ENCODE measurements at places on chromosomes 1 and 21.

DNA sequence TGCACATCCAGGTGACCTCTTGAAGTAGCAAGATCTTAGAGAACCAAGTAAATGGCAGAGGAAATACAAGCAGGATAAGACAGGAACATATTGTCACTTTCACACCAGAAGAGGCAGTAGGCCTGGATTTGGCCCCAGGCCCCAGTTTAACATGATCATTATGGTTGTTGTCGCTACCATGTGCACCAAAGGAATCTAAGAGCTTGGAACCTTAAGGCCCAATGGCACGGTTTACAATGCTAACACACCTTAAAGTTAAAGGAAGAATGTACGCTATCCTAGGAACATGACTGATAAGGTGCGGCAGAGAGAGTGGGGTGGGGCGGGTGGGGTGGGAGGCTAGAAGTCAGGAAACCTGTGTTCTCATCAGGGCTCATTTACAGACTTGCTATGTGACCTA is 147.5 kb downstream of the ROR1 start:
- DNase-seq = no peak

DNA sequence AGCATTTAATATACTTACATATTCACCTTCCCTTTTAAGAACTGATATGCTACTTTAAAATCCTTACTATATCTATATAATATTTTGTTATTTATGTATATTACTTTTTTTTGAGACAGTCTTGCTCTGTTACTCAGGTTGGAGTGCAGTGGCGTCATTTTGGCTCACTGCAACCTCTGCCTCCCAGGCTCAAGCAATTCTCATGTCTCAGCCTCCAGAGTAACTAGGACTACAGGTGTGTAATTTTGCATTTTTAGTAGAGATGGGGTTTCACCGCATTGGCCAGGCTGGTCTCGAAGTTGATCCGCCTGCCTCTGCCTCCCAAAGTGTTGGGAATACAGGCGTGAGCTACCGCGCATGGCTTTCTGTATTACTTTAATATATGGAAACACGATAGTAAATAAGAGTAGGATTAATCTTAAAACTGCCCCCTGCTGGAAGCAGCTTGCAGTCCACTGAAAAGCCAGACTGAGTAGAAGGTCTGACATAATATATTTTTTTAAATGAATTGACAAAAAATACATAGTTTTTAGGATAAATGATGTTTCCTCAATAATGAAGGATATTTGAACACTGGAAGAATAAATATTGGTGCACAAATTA is 24.4 kb downstream of the RCAN3 start:
- DNase-seq = no peak

DNA sequence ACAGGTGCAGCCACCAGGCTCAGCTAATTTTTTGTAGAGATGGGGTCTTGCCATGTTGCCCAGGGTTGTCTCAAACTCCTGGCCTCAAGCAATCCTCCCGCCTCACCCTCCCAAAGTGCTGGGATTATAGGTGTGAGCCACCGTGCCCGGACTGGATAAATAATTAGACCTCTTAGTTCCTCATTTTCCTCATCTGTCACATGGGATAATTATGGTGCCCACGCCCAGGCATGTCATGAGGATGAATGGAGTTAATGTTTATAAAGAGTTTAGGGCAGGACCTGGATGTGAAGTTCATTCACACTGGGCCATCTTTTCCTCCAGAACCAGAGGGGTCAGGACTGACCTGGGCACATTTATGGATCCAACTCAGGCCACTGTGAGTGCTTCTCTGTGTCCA is 23.7 kb downstream of the PADI3 start:
- no peak for DNase-seq

- no peak for DNase-seq
These were observed 119.6 kb downstream of the HUNK start for GRCh38 chr21:31992391-31992790.

GRCh38 chr1:3308053-3308452 is 146.4 kb upstream of the ARHGEF16 start:
- no peak for DNase-seq

GRCh38 chr1:223702735-223703667 is 9.3 kb upstream of the CAPN2 start:
- DNase-seq = no peak

- DNase-seq = no peak
These were observed 8.3 kb downstream of the PGM1 start for GRCh38 chr1:63601463-63601862.

DNA sequence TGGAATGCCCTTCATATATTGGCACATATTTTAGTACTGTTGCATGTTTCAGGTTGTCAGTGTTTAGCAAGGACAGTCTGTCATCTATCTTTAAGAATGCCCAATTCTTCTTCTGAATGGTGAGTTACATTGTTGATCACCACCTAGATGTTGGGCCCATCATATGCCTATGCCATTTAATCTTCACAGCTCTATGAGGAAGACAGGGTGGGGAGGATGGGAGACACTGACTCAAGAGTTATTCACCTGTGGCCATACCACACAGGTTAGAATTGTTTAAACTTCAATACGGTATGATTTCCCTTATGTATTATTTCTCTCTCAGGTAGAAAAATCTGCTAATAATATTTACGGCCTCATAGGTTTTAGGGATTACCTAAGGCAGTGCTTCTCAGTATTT is 44.8 kb downstream of the MPZL1 start:
- no peak for DNase-seq

- DNase-seq = no peak
These were observed 18.5 kb downstream of the PIK3R3 start for GRCh38 chr1:46113948-46114347.

GRCh38 chr1:169495916-169496315 is 10.2 kb upstream of the SLC19A2 start:
- no peak for DNase-seq

GRCh38 chr1:201020040-201020591 is 3.4 kb downstream of the KIF21B start:
- DNase-seq = no peak

DNA sequence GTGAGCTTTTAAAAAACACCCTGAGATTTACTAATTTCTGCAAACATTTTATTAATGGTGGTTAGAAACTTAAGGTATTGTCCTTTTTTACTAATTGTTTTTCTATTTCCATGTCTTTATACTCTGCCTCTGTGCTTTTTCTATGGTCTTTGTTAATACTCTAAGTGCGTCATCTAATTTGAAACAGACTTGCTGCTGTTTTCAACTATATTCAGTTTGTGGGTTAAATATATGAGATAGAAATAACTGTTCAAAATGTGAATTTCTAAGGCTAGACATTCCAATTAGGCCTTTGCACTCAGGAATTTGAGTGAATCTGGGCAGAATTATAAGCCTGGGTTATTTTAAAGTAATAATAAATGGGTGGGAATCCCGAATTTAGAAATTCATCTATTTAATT is 82.4 kb upstream of the COL11A1 start:
- no peak for DNase-seq

DNA sequence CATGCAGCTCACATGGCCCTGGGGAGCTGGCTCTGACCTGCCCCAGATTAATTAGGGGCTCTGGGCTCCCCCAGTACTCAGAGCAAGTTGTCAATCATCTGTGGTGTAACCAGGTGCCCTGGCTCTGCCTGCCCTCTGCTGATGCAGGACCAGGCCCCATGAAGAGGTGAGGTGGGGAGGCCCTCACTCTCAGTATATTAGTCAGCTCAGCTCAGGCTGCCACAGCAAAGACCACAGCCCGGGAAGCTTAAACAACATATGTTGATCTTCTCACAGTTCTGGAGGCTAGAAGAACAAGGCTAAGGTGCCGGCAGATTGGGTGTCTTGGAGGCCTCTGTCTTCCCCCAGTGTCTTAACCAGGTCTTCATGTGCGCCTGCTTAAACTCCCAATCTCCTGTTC is 66.5 kb downstream of the FCRL5 start:
- DNase-seq = no peak

- DNase-seq = no peak
These were observed 52.0 kb downstream of the SLC9A1 start for GRCh38 chr1:27102707-27103468.

GRCh38 chr1:221687836-221688487 is 53.9 kb downstream of the DUSP10 start:
- no peak for DNase-seq

- DNase-seq = no peak
These were observed 6.0 kb upstream of the WARS2 start for GRCh38 chr1:119146466-119146865.

DNA sequence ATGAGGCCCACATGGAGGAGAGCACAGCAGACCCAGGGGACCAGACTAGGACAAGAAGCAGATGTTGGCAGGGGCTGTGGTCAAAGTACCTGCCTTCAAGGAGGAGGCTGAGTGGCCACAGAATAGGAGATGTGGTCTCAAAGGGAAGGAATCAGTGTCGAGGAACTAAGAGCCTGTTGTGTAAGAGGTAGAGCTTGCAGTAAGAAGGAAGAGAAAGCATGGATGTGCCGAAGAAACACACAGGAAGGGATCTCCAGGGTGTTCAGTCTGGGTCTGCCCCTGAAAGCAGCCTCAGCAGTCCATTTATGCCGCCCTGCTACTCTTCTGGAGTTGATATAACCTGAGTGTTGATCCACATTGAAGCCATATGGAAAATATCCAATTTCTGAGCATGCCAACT is 83.9 kb downstream of the NID1 start:
- DNase-seq = no peak

Measured in NCI-H1048 (cell line).